Urothelium cell line (cell line): ENCODE measurements at places on chromosomes 7 and 10.

GRCh38 chr7:28088032-28088431 is 92.6 kb downstream of the JAZF1 start:
- no peak for DNase-seq

DNA sequence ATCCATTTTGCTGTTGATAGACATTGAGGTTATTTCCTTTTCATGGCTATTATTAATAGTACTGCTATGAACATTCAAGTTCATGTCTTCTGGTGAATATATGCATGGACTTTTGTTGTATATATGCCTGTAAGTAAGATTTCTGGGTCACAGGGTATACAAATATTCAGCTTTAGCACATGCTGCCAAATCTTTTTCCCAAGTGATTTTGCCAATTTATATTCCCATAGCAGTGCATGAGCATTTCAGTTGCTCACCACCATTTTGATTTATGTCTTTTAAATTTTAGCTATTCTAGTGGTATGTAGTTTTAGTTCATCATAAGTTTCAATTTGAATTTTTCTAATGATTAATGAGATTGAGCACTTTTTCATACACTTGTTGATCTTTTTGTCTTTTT is 59.9 kb downstream of the CALD1 start:
- no peak for DNase-seq

DNA sequence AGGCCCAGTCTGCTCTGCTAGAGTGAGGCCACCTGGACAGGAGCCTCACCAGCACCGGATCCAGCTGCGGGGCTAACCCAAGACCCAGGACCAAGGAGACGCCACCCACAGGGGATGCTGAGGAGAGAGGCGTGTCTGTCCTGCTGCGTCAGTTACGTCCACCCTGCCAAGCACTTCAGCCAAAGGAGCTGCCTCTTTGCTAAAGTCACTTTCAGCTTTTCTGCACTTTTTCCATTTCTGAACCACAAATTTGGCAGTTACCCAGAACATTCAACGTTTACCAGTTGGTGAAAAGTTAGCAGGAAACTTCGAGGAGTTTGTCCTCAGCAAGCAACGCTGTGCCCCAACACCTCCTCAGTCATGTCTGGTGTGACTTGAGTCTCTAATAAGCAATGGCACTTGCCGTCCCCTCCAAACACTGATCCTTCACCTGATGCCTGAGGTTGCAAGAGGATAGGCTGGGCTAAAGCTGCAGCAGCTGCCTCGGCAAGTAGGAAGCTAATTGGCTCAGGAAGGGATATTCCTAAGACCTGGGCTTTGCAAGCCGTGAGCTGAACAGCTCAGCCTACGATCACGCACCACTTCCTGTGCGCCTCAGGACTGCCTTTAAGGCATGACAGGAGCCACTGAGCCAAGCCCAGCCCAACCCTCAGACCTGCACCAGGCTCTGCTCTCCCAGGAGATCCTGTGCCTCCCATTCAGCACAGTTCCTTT is 40.1 kb downstream of the KCNH2 start:
- DNase-seq, result no peak

GRCh38 chr10:31749981-31750840 is 178.4 kb downstream of the ARHGAP12 start:
- DNase-seq, result no peak

GRCh38 chr7:132977234-132977633 is 104.7 kb downstream of the CHCHD3 start:
- no peak for DNase-seq
